ENCODE measurements at places on chromosomes 6 and 20.

GRCh38 chr20:16666272-16666671 is 63.6 kb upstream of the SNRPB2 start:
- DNase-seq: no peak

DNA sequence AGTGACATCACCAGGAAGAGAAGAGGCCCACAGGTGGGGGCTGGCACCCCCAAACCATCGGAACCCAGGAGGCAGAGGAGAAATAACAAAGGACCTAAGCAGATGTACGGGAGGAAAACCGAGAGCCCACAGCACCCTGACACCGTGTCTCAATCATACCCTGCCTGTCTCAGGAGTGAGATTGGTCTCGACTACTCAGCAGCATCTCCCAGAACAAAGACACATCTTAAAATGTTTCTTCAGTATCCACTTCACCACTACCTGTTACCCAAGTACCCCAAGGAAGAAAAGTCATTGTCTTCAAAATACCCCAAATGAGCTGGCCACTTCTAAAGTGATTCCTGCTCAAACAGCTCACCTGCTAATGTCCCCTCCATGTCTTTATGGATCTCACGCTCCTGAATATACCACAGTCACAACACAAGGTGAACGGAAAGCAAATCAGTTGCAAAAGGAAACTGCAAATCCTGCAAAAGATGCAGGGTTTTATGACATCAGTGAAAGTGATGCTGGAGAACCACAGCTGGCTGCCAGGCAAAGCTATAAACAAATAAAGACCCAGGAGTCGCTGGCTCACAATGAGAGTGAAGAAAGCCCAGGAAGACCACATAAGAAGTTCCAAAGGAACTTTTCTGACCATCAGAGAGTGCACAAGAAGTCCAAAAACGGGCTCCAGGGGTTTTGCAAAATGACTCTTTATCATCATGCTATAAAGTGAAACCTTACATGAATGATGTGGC is 44.1 kb downstream of the PREX1 start:
- DNase-seq: no peak

DNA sequence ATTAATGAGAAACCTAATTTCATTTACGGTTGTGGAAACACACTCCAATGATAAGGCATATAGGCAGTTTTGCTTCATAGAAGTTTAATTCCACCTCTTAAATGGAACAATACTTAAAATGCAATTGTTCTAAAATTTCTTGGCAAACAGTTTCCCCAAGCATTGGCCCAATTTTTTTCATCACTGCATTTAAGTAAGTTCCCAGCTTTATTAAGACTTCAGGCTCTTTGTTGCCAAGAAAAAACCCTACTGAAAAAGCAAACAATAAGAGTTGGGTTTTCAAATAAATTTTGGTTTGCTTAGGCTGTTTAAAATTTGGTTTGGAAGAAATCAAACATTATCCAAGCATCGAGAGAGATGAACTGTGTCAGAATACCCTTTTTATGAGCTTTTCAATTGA is 690.9 kb upstream of the NRSN1 start:
- no peak for DNase-seq

GRCh38 chr20:53853111-53853713 is 217.2 kb downstream of the BCAS1 start:
- no peak for DNase-seq
